ENCODE measurements at places on chromosomes 16 and 17. TPM values are rescaled to one million over a fixed set of nuclear protein-coding genes. Genes with fewer than 3 reads are reported as not detected.
A peak's percentile ranks its signal among the peaks of the same experiment; 100 is the strongest.

DNA sequence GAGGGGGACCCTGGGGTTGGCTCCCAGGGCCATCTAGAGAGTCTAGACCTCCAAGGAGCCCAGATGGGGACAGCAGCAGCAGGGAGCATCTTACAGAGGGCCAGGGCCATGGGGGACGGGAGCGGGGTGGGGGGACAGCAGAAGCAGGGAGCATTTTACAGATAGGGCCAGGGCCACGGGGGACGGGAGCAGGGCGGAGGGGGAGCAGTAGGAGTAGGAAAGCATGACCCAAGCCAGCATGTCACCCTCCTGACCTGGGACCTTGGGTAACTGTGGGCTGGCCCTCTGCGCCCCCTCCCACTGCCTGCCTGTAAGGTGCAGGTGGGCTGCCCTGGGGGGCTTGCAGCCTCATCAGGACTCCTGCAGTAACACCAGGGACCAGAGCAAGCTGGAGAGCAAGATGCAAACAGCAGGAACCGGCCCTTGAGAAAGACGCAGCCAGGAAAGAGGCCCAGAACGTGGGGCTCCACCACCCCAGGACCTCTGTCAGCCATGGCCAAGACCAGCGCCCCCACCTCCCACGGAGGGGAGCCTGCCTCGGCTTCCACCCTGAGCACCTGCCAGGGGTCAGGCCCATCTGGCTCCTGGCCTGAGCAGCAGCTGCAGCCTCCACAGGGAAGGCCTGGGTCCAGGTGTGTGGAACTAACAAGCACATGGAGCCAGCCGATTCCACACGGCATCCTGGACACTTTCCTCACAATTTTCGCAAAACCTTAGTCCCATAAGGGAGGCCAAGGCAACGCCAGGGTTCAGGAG lies 2.4 kb downstream of the ZNF598 start:
- H3K36me3 ChIP-seq = peaks cover 6% of the 10 kb centered on the region
- H3K27ac ChIP-seq = no peak overlapping the region
- H3K4me3 ChIP-seq = peak overlapping the region; percentile 98
- peaks cover 55% of the 10 kb centered on the region for H3K4me1 ChIP-seq
- no peak for DNase-seq
- no peaks in the 10 kb centered on the region for H3K27me3 ChIP-seq

DNA sequence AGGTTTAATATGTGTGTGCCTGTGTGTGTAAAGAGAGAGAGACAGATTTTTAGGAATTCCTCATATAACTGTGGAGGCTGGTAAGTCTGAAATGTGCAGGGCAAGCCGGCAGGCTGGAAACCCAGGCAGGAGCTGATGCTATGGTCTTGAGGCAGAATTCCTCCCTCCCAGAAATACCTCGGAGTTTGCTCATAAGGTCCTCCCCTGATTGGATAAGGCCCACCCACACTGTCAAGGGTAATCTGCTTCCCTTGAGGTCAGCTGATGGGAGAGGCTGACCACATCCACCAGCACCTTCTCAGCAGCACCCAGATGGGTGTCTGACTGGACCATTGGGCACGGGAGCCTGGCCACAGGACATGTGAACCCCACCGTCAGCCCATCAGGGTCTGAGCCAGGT lies 42.4 kb downstream of the C16orf95 start:
- H3K36me3 ChIP-seq = no peaks in the 10 kb centered on the region
- H3K27ac ChIP-seq = no peak overlapping the region
- H3K4me1 ChIP-seq = no peaks in the 10 kb centered on the region
- DNase-seq = no peak
- no peak overlapping the region for H3K4me3 ChIP-seq

The MAPT gene
- total RNA-seq = 17.9 TPM

- H3K27me3 ChIP-seq = no peaks in the 10 kb centered on the region
- no peak overlapping the region for H3K27ac ChIP-seq
- H3K4me1 ChIP-seq = no peaks in the 10 kb centered on the region
- H3K36me3 ChIP-seq = peaks cover 40% of the 10 kb centered on the region
- DNase-seq = no peak
Measured at GRCh38 chr17:773467-774312, 8.4 kb downstream of the GLOD4 start.

The TBC1D26 gene
- total RNA-seq = not detected

DNA sequence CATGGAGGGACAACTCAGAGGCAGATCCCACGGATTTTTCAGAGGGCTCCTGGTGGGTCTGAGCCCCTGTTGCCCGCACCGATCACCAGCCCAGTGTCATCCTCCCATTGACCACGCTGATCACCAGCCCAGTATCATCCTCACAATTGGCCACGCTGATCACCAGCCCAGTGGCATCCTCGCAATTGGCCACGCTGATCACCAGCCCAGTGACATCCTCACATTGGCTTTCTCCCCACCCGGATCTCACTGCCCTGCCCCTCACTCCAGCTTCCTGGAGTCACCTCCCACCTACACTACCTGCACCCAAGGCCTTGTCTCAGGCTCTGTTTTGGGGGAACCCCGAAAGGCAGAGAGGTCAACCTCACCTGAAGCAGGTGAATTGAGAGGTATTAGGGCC lies 358.2 kb upstream of the TNRC6C start:
- H3K4me3 ChIP-seq = no peak overlapping the region
- H3K27me3 ChIP-seq = no peaks in the 10 kb centered on the region
- peaks cover 21% of the 10 kb centered on the region for H3K4me1 ChIP-seq
- H3K27ac ChIP-seq = peak overlapping the region; percentile 90

DNA sequence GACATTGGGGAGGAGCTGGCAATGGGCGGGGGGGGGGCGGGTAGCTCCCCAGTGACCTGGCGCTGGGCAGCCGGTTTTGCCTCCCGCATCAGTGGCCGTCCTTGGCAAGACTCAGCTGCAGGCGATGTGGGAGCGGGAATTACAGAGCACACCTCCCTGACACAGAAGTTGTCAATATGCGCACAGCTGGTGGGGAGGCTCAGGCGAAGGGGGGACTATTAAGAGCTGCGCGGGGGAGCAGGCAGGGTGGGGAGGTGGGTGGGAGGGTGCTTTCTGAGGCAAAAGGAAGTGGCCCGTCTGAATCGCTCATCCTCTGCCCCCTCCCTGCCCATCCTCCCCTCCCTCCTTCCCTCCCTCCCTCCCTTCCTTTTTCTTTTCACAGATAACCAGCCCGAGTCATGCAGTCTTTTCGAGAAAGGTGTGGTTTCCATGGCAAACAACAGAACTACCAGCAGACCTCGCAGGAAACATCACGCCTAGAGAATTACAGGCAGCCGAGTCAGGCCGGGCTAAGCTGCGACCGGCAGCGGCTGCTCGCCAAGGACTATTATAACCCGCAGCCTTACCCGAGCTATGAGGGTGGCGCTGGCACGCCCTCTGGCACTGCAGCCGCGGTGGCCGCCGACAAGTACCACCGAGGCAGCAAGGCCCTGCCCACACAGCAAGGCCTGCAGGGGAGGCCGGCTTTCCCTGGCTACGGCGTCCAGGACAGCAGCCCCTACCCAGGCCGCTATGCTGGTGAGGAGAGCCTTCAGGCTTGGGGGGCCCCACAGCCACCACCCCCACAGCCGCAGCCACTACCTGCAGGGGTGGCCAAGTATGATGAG lies 44.0 kb downstream of the SREBF1 start:
- H3K4me1 ChIP-seq = peaks cover 47% of the 10 kb centered on the region
- peak; percentile 66 for DNase-seq
- no peaks in the 10 kb centered on the region for H3K27me3 ChIP-seq

- H3K27ac ChIP-seq = no peak overlapping the region
- no peak overlapping the region for H3K4me3 ChIP-seq
- no peak for DNase-seq
- no peaks in the 10 kb centered on the region for H3K27me3 ChIP-seq
- H3K4me1 ChIP-seq = no peaks in the 10 kb centered on the region
Measured at GRCh38 chr17:65690626-65691310, 129.3 kb upstream of the AXIN2 start.

DNA sequence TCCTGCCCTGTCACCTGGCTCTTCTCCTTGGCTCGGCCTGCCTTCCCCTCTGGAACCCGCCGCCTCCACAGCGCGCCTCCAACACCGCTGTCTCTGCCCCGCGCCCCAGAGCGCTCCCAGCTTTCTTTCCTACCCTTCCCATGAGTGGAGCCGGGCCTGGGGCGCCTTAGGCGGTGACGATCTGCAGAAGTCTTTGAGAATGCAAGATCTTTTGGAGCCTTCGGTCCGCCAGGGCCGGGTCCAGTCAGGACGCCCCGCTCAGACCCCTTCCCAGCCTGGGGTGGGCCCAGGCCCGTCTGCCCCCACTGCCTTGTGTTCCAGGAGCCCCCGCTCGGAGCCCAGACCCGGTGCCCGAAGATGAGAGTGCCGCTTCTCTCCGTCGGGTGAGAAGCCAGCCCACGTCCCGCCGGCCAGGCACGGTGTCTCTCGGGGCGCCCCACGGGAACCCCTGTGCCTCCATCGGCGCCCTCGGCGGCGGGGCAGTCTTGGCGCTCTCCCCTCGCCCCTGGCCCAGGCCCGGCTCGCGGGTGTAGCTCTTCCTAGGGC lies 40.0 kb downstream of the MRM1 start:
- no peak overlapping the region for H3K27ac ChIP-seq
- no peak for DNase-seq
- peaks cover 69% of the 10 kb centered on the region for H3K27me3 ChIP-seq
- H3K36me3 ChIP-seq = no peaks in the 10 kb centered on the region
- H3K4me1 ChIP-seq = peaks cover 11% of the 10 kb centered on the region

GRCh38 chr16:50419116-50419515 lies 50.3 kb upstream of the BRD7 start:
- no peaks in the 10 kb centered on the region for H3K4me1 ChIP-seq
- no peak overlapping the region for H3K4me3 ChIP-seq
- no peak for DNase-seq
- H3K36me3 ChIP-seq = no peaks in the 10 kb centered on the region

GRCh38 chr16:59021751-59022150 lies 287.6 kb upstream of the GOT2 start:
- no peaks in the 10 kb centered on the region for H3K36me3 ChIP-seq
- H3K4me3 ChIP-seq = no peak overlapping the region
- no peak overlapping the region for H3K27ac ChIP-seq
- H3K27me3 ChIP-seq = no peaks in the 10 kb centered on the region
- H3K4me1 ChIP-seq = no peaks in the 10 kb centered on the region
- no peak for DNase-seq

- peaks cover 6% of the 10 kb centered on the region for H3K36me3 ChIP-seq
- no peak overlapping the region for H3K27ac ChIP-seq
- H3K4me3 ChIP-seq = no peak overlapping the region
- DNase-seq = no peak
Measured at GRCh38 chr17:57299176-57299575, 42.9 kb downstream of the MSI2 start.

The CCL23 gene
- total RNA-seq = not detected

DNA sequence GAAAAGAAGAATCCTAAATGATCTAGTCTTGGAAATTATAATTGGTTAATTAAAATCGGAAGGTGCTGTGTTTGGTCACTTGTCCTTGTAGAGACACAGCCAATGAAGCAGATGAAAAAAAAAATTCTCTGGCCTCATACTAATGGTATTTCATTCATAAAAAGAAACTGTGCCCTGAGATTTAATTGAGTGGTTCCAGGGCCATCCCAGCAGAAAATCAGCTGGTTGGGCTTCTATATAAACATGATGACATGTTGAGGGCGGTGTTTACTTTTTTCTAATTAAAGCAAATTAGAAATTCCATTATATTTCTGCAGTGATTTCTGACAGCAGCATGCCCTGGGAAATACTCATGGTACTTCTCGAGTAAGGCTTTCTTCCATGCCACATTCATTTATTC lies 191.9 kb upstream of the KCNJ16 start:
- no peak overlapping the region for H3K27ac ChIP-seq
- H3K4me1 ChIP-seq = no peaks in the 10 kb centered on the region
- no peaks in the 10 kb centered on the region for H3K27me3 ChIP-seq
- no peak for DNase-seq

- DNase-seq = no peak
- no peaks in the 10 kb centered on the region for H3K27me3 ChIP-seq
- H3K36me3 ChIP-seq = no peaks in the 10 kb centered on the region
- H3K4me3 ChIP-seq = peak overlapping the region; percentile 69
- peaks cover 41% of the 10 kb centered on the region for H3K4me1 ChIP-seq
- peak overlapping the region; percentile 76 for H3K27ac ChIP-seq
Measured at GRCh38 chr16:648071-648780, 939 bp upstream of the WDR90 start.

DNA sequence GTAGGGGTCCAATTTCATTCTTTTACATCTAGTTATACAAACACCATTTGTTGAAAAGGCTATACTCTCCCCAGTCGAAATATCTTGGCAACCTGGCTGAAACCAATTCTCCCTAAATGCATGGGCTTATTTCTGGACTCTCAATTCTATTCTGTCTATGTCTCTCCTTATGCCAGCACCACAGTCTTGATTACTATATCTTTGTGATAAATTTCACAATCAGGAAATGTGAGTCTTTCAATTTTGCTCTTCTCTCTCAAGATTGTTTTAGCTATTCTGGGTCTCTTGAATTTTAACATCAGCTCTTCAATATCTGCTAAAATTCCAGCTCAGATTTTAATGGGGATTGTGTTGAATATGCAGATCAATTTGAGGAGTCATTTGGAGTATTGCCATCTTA lies 5.9 kb upstream of the TRIM25 start:
- peaks cover 7% of the 10 kb centered on the region for H3K4me1 ChIP-seq
- no peak for DNase-seq
- no peak overlapping the region for H3K27ac ChIP-seq
- no peaks in the 10 kb centered on the region for H3K27me3 ChIP-seq

The KRT24 gene
- not detected for total RNA-seq

DNA sequence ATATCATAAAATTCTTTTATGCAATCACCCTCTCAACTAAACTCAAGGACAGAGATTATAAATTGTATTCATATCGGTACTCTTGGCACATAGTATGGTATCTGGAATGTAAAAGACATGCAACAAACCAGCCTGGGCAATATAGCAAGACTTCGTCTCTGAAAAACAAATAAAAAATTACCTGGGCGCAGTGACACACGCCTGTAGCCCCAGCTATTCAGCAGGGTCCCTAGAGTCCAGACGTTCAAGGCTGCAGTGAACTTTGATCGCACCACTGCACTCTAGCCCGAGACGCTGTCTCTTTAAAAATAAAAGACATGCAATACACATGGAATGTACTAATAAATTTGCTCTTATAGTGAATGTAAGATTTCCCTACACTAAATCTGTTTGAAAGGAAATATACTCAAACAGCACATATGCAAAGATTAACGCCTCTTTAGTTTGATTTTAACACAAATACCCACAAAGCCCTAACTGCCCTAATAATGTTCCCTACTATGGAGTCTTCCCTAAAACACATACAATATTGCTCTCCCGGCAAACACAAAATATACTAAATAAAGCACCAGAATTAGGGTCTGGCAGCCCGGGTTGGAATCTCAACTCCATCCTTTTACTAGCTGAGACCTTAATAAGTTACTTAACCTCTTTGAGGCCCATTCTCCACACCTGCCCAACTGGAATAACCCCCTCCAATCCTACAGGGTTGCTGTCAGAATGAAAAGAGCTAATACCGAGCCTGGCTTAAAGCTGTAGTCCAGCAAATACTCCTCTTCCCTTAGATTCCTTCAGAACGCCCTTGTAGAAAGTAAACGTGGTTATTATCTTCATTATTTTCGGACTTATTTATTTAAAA lies 1.2 kb downstream of the ABCA5 start:
- DNase-seq = no peak
- no peaks in the 10 kb centered on the region for H3K36me3 ChIP-seq
- peak overlapping the region; percentile 88 for H3K27ac ChIP-seq
- no peaks in the 10 kb centered on the region for H3K4me1 ChIP-seq
- H3K4me3 ChIP-seq = peak overlapping the region; percentile 81
